ENCODE measurements at places on chromosomes 4 and X.

DNA sequence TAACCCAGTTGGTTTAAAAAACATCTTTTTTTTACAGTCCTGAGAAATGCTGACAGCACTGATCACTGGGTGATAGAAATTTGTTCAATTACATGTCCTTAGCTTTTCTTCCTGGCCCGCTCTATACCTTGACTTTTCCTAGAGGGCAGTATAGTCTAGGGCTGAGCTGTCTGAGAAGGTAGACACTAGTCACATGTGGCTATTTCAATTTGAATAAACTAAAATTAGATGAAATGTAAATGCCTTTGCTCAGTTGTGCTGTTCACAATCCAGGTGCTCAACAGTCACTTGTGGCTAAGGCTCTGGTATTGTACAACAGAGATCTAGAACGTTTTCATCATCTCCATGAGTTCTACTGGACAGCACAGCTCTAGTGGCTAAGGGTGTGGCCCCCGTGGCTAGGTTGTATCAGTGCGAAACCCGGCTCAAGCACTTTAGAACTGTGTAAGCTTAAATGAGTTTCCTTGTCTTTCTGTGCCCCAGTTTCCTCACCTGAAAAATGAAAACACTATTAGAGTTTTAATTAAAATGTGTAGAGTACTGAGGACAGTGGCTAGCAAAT lies 111.6 kb upstream of the WDR17 start:
- H3K4me1 ChIP-seq = no peaks in the 10 kb centered on the region
- DNase-seq = no peak
- no peak overlapping the region for H3K4me3 ChIP-seq
- no peak overlapping the region for H3K27ac ChIP-seq

- DNase-seq = no peak
- no peaks in the 10 kb centered on the region for H3K27me3 ChIP-seq
- no peak overlapping the region for H3K4me3 ChIP-seq
- H3K27ac ChIP-seq = no peak overlapping the region
- peaks cover 4% of the 10 kb centered on the region for H3K4me1 ChIP-seq
These were observed 30.6 kb downstream of the PDK3 start for GRCh38 chrX:24495700-24496099.

DNA sequence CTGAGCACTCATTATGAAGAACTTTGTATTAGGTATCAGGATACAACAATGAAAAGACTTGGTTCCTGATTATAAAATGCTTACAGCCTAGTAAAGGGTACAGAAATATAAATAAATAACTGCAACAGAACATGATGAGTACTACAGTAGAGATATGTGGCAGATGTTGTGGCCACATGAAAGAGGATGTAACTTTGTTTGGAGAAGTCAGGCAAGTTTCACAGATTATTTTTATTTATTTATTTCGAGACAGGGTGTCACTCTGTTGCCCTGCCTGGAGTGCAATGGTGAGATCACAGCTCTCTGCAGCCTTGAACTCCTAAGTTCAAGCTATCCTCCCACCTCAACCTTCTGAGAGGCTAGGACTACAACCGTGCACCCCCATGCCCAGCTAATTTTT lies 15.8 kb upstream of the UBE2K start:
- H3K4me3 ChIP-seq = no peak overlapping the region
- DNase-seq = no peak
- H3K27ac ChIP-seq = no peak overlapping the region
- no peaks in the 10 kb centered on the region for H3K4me1 ChIP-seq
- H3K27me3 ChIP-seq = no peaks in the 10 kb centered on the region
- no peaks in the 10 kb centered on the region for H3K36me3 ChIP-seq

- no peaks in the 10 kb centered on the region for H3K36me3 ChIP-seq
- DNase-seq = no peak
- H3K27me3 ChIP-seq = no peaks in the 10 kb centered on the region
- H3K27ac ChIP-seq = no peak overlapping the region
These were observed 19.1 kb downstream of the GALNT7 start for GRCh38 chr4:173187732-173188131.

- H3K4me3 ChIP-seq = no peak overlapping the region
- DNase-seq = no peak
- no peaks in the 10 kb centered on the region for H3K4me1 ChIP-seq
- H3K36me3 ChIP-seq = no peaks in the 10 kb centered on the region
- no peaks in the 10 kb centered on the region for H3K27me3 ChIP-seq
- H3K27ac ChIP-seq = no peak overlapping the region
These were observed 36.9 kb downstream of the DCHS2 start for GRCh38 chr4:154454710-154455109.

All from iPS DF 6.9 (cell line).